Calu3 (cell line): ENCODE measurements at places on chromosomes 5 and 9. TPM values are rescaled to one million over a fixed set of nuclear protein-coding genes. Genes with fewer than 3 reads are reported as not detected.

DNA sequence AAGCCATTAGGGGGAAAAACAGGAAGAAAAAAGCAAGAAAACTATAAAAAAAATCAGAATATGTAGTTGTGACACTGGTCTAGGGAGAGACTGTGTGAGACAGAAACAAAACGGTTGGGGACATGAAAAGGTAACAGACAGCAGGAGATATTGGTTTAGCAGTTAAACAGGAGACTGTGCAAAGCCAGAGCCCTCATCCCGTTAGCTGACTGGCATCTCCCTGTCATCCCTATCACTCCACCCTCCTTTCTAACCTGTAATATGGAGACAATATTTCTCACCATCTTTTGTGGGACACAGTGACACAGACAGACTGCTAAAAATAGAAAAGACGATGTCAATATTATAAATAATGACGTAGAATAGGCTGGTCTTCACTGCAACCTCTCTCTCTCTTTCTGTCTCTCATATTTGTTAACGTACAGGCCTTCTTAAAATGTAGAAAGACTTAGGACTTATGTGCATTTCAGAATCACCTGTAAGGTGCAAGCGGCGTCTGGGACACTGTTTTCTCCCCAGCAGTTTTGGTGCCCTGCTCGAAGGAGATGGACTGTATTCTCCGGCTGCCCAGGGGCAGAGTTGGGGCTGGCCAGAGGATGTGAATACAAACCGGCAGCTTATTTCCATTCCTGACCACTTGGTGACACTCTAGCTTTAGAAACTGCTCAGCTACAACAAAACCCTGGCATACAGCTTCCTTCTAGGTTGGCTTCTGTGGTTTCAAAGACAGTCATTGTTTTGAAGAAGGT is 190.6 kb downstream of the MAT2B start:
- peak; percentile 67 for DNase-seq

GRCh38 chr9:121242959-121243346 is 25.0 kb upstream of the GSN start:
- DNase-seq = no peak

DNA sequence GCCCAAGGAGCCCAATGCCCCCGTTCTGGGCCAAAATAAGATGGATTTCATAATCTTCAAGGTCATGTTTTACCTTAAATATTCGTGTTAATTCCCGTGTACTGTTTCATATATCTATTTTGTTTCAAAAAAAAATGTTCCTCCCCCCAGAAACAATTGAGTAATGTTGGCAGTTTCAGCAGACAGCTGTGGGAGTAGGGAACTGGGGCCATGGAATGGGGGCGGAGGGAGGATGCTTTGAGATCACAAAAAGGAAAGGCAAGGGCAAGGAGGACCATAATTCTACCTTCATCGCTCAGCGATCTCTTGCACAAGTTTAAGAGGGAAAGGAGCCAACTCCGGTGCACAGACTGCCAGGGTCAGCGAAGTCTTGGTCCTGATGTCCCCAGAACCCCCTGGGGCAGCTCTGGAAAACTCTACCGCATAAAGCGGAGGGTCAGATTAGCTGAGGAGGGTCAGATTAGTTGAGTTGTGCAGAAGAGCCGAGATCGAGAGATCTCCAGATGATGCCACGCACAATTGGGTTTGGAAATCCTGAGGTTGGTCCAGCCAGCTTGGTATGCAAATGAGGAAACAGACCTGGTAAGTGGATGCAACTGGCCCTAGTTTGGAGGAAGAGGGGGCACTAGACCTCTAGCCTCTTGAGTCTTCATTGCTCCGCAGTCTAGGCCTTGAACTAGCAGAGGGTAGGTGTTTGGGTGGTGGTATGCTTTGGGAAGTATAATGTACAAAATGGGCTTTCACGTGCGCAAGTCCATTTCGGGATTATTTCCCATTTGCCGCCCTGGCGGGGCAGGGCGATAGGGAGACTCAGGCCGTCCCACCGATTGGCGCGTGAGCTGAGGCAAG is 24.0 kb downstream of the CDKN2A start:
- DNase-seq = no peak

GRCh38 chr5:76083555-76084495 is 642 bp downstream of the SV2C start:
- peak; percentile 28 for DNase-seq

DNA sequence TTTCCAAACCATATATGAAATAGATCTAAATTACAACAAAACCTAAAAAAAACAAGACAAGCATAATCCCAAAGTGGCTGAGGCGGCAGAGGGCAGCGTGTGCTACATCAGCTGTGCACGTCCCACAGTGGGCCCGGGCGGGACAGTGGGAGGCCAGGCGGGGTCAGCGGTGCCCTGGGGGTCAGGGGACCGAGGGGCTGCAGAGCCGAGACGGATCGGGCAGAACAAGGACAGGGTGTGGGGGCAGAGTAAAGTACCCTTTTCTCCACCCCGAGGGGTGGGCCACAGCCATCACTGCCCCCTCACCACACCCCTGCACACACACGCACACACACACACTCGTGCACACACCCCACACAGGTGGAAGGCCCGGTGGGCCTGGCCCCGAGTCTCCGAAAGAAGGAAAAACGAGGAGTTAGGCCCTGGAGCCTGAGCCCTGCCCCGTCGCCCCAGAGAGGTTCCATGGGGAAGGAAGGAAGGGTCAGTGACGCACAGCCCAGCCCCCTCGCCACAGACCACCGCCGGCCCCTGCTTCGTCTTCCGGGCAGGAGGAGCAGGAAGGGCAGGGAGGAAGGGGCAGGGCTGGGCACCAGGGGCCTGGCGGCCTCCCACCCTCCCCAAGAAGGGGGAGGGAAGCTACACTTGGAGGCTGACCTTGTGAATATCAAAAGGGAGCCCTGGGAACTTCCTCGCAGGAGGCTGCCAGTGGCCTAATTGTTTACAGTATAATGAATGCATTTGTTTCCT is 49.6 kb upstream of the UBAC1 start:
- DNase-seq = no peak

- DNase-seq = no peak
Observed at GRCh38 chr5:73496984-73497457, 1.2 kb upstream of the BTF3 start.

DNA sequence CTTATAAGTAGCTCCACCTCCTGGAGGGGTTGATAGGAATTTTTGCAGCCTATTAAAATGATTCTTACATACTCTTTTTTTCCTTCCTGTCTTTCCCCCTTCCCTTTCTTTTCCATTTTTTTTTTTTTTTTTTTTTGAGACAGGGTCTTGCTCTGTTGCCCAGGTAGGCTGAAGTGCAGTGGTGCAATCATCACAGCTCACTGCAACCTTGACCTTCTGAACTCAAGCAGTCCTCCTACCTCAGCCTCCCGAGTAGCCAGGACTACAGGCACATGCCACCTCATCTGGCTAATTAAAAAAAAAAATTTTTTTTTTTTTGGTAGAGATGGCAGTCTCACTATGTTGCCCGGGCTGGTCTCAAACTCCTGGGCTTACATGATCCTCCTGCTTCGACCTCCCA is 4.3 kb upstream of the TBC1D2 start:
- no peak for DNase-seq

DNA sequence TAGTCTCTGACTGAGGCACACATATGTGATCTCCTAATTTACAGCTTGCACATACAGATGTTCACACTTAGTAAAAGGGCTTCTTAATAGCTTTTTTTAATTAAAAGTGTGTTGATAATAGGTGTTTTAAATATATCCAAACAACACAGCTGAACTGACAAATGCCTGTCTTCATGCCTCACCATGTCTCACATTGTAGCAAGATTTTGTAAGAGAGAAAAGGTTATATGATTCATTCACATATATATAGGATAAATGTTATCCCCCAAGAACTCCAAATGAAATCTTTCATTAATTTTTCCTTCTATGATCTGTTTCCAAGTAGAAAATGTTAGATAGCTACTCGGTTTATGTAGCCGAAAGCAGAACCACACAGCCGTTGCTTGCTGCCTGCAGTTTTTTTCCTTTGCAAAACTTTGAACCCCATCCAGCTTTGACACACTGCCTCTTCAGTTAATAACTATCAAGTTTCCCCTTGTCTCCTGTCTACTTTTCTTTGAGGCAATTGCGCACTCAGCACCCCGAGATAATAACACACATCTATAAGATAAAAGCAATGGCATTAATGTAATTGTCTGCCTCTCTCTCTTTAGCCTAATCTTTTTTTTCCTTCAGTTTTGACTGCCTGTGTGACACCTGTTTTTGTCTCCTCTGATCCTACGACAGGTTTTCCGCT is 299.2 kb downstream of the BNC2 start:
- no peak for DNase-seq

DNA sequence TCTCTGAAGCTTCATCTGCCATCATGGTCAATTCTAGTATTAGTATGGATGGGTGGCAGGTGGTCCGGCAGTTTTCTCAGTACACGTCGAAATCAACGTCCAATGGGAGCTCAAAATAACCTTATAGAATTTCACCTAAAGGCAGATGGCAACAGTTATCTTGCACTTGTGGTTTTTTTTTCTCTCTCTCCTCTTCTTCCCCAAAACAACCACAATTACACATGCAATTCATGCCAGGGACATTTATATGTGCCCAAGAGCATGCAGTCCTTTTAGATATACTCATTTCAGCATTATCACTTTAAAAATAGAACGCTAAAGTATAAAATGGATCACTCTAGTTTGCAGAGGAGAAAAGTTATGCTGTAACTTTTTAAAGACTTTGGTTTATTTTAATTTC is 1428.9 kb upstream of the WWC1 start:
- DNase-seq = no peak

DNA sequence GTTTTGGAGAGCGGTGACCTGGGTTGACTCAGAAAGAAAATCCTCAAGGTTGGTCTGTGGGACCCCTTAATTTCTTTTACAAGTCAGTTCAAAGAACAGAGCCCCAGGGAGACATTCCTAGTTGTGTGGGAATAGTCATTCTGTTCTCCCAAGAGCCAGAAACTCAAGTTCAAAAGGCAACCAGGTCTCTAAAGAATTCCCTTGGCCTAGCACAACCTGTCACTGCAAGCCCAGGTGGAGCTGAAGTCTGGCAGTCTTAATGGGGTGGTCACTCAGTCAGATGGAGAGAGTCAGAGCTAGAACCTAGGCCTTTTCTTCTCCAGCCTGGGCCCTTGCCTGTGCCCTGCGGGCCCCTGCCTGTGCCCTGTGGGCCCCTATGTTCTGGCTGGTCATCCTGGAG is 37.5 kb upstream of the CDKN2AIPNL start:
- DNase-seq = no peak

GRCh38 chr9:76358628-76359280 is 35.5 kb downstream of the RFK start:
- DNase-seq = no peak

DNA sequence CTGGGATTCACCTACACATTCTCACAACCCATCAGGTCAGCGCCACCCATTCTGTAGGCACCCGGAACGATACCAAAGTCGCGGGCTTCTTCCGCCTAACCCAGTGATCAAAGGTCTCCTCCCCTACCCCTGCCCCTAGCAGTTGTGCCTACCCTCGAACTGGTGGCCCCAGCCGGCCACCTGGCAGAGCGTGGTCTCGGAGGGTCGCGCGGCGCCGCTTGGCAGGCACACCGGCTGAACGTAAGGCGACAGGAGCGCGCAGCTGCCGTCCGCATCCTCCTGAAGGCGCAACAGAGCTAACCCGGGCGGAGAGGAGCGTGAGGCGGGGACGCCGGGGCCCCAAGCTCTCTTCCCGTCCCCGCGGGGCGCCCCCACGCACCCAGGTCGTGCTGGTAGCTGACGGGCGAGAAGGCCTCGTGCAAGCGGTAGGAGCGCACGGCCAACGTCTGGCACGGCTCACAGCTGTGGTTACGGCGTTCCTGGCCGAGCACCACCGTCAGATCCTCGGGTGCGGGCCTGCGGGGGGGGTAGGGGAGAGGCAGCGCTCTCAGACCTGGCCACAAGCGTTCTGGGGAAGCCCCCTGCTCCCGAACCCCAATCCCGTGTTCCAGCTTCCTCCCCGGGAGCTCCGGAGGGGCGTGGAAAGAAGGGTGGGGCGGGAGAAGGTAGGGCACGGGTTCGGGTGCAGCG is 2.8 kb upstream of the PFN3 start:
- peak; percentile 44 for DNase-seq

- DNase-seq = no peak
Observed at GRCh38 chr9:86940774-86941173, 6.5 kb downstream of the GAS1 start.

GRCh38 chr5:7576023-7576715 is 180.2 kb downstream of the ADCY2 start:
- no peak for DNase-seq

DNA sequence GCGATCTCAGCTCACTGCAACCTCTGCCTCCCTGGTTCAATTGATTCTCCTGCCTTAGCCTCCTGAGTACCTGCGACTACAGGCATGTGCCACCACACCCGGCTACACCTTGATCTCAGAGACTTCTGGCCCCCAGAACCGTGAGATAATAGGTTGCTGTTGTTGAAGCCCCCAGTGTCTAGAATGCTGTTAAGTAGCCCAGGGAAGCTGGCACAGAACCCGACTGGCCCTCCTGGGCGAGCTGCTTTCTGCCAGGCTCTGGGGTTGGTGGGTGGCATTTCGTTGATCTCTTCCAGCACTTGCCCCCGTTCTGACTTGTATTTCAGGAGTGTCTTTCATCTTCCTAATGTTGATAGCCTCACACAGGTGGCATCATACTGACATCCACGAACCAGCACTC is 807.1 kb downstream of the CDH9 start:
- DNase-seq = no peak

- no peak for DNase-seq
Observed at GRCh38 chr5:8600843-8601242, 731.9 kb downstream of the MTRR start.

DNA sequence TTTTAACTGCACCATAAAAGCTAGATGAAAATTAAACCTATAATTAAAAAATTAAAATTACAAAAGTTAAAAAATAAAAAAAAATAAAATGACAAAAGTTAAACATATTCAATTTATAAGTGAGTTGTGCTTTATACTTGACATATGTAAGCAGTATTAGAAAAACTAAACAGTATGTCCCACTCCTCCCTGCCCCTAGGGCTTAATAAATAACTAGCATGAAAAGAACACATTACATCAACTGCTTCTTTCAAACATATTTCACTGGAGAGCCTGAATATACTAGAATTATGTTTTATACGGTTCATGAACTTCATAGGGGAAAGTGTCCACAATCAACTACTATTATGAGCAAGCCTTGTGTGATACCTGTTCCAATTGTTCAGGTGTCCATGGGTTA is 47.6 kb downstream of the ECPAS start:
- no peak for DNase-seq

Gene GABBR2
- 0.33 TPM in 1 of 2 replicates, not detected in the other for total RNA-seq

Gene MVB12B
- 4.1 and 4.5 TPM in 2 replicates for total RNA-seq

Gene LAMC3
- total RNA-seq = not detected in 2 replicates

Gene NR2F1-AS1
- 16.8 and 20.9 TPM in 2 replicates for total RNA-seq

Gene C5orf22
- total RNA-seq = 25.2 and 27.9 TPM in 2 replicates

Gene CD74
- 773 and 1,091 TPM in 2 replicates for total RNA-seq

Gene BDP1
- total RNA-seq = 31.2 and 33.6 TPM in 2 replicates

Gene SH3RF2
- total RNA-seq = 21.9 and 25.1 TPM in 2 replicates

Gene CSF2
- total RNA-seq = 0.80 TPM in 1 of 2 replicates, not detected in the other

Gene PTCD2
- 14.3 and 16.2 TPM in 2 replicates for total RNA-seq

Gene CDO1
- total RNA-seq = not detected in 2 replicates

Gene MYO10
- 69.6 and 101 TPM in 2 replicates for total RNA-seq

Gene WNT8A
- total RNA-seq = not detected in 2 replicates

Gene CD274
- 1.9 and 3.6 TPM in 2 replicates for total RNA-seq
